ENCODE measurements at places on chromosomes 16 and 17.

- no peak for DNase-seq
Measured at GRCh38 chr17:75570772-75571171, 16.8 kb upstream of the MYO15B start.

- DNase-seq: no peak
Measured at GRCh38 chr16:69497876-69498596, 67.7 kb upstream of the NFAT5 start.

DNA sequence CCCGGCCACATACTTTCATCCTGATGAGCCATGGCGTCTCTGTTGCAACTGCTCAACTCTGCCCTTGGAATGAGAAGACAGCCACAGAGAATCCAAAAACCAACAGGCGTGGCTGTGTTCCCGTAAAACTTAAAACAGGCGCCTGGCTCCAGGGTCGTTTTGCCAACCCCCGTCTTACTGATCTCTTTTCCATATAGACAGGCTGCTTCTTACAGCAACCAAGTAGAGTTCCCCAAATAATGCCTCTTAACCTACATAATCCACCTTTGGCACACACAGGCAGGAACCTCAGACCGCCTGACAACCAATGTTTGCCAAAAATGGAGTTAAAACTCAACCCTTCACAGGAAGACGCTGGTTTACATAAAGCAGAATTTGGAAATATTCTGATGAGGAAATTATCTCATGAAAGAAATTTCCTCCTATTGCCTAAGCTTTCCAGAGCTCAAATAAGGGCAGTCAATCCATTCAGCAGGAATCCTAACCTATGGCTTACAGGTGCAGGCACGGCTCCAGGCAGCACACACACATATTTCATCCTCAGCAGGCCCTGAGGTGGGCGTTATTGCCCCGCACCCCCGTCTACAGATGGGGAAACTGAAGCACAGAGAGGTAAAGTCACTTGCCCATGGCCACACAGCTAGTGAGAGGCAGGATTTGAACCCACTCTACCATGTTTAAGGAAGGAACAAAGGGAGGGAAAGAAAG is 35.8 kb downstream of the LITAF start:
- no peak for DNase-seq

GRCh38 chr16:68361485-68361884 is 50.7 kb downstream of the PRMT7 start:
- no peak for DNase-seq

GRCh38 chr17:40557531-40558299 is 7.6 kb downstream of the CCR7 start:
- DNase-seq: no peak

- no peak for DNase-seq
Measured at GRCh38 chr16:10896165-10896564, 19.2 kb downstream of the CIITA start.

DNA sequence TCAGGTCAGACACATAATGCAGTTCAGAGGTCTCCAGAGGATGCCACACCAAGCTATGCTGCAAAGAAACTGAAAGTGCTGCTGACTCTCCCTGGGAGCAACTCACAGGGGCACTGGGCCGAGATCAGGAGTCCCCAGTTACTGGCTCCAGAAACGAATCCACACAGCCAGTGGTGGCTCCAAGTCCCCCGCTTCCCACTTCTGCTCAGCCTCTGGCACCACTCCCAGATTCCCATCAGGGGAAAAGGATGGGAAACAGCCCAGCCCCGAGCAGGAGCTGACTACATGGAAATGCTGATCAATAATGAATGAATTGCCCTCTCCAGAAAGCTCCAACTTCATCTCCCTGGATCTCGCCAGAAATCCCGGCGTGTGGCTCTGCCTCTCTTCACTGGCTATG is 62.3 kb upstream of the CDH5 start:
- no peak for DNase-seq

DNA sequence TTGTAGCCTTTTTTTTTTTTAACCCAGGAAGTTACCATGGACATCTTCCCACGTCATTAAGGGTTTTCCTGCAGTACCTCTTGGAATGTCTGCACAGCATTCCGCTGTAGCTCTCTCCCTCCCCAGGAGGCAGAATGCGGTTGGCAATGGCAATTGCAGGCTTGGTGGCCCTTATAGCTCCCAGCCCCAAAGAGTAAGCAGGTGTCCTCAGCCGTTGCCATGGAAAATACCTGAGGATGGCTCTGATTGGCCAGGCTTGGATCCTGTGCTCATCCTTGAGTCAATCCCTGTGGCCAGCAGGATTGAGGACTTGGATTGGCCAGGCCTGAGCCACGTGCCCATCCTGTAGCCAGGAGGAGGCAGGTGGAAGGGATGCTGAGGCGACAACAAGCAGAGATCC is 15.5 kb upstream of the TIMP2 start:
- no peak for DNase-seq

- DNase-seq: peak; percentile 82
Measured at GRCh38 chr16:69381231-69381630, 4.6 kb downstream of the TERF2 start.

DNA sequence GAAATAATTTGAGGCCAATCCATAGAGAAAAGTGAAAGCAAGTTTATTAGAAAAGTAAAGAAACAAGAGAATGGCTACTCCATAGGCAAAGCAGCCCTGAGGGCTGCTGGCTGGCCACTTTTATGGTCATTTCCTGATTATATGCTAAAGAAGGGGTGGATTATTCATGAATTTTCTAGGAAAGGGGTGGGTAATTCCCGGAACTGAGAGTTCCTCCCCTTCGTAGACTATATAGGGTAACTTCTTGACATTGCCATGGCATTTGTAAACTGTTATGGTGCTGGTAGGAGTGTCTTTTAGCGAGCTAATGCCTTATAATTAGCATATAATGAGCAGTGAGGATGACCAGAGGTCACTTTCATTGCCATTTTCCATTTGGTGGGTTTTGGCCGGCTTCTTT is 4.4 kb downstream of the DHRS7B start:
- peak; percentile 4 for DNase-seq

DNA sequence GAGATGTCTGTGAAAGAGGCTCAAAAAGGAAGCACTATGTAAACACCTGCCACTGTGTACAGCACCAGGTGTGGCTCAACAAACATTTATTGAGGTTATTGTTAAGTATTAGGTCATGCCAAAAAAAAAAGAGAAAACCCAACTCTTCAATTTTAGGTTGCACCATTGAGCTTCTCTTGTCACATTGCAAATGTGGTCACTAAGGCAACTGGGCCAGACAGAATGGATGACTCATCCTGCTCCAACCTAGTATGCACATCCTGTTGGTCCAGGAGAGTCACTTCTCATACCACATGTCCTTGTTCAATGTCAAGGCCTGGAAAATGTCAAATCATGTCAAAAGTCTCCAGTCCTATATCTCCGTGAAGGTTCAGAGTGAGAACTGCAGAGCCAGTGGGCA is 25.0 kb downstream of the HOXB1 start:
- DNase-seq: peak; percentile 88

DNA sequence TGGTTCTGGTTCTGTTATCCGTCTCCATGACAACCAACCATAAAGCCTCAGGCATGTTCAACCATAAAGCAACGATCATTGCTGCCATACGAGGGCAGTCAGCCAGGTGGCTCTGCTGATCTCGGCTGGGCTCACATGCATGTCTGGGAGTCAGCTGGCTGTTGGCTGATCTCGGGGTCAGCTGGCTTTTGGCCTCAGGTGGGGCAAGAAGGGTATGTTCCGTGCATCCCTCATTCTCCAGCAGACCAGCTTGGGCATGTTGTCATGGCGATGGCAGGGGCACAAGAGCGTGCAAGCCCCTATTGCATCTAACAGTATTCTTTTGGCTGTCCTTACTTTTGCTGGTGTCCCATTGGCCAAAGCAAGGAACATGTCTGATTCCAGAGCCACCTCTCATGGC is 86.2 kb downstream of the ABCC6 start:
- no peak for DNase-seq

DNA sequence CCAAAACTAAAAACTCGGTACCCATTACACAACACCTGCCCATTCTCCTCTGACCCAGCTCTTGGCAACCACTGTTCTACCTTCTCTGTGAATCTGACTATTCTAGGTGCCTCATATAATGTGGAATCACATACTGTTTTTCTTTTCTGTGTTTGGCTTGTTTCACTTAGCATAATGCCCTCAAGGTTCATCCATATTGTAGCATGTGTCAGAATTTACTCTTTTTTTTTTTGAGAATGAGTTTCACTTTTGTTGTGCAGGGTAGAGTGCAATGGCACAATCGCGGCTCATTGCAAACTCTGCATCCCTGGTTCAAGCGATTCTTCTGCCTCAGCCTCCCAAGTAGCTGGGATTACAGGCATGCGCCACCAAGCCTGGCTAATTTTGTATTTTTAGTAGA is 59.5 kb upstream of the RBL2 start:
- DNase-seq: no peak

DNA sequence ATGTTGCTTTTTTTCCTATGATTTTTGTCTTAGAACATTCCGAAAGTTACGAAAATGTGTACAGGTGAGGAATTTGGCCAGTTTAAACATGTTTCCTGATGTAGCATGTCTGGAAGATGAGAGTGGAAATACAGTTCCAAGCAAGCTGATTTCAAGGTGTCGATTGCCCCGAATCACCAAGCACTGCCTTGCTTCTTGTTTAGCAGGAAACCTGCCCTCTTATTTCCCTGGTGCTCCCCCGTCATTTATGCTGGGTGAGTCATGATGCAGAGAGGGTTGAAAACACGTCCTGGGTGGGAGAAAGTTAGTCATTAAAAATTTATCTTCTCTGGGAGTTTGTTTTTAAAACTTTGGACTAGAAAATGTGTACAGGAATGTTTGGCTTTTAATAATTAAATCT is 608.6 kb upstream of the EEF2KMT start:
- no peak for DNase-seq

- no peak for DNase-seq
Measured at GRCh38 chr17:49891271-49891670, 43.4 kb upstream of the TAC4 start.

Data from dermis blood vessel endothelial cell (primary cell).